ENCODE measurements at places on chromosomes 5 and 9. TPM values are rescaled to one million over a fixed set of nuclear protein-coding genes. Genes with fewer than 3 reads are reported as not detected.

- no peak for DNase-seq
These were observed 88.2 kb upstream of the BASP1 start for GRCh38 chr5:17129093-17129849.

- DNase-seq: no peak
These were observed 10.5 kb downstream of the PJA2 start for GRCh38 chr5:109399092-109399759.

GRCh38 chr5:79503794-79504495 lies 10.0 kb downstream of the HOMER1 start:
- no peak for DNase-seq

GRCh38 chr5:93582167-93582462 lies 907 bp upstream of the NR2F1 start:
- no peak for DNase-seq

DNA sequence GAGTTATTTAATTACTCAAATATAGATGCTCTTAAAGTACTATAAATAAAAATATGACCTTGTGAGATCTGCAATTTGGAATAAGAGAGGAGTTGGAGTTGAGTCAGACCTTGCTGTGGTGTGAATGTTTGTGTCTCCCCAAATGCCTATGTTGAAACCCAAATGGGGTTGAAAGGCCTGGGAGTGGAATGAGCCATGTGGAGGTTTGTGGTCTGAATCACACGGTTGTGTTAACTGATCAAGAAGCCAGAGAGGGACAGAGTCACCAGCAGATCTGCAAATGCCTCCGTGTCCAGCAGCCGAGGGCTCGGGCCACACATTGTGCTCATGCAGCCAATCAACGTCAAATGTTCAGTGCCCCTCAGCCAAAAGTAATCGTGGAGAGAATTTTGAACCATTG lies 404.4 kb downstream of the ICE1 start:
- DNase-seq: no peak

GRCh38 chr5:169563369-169563768 lies 20.2 kb upstream of the SPDL1 start:
- no peak for DNase-seq

The TSSK1B gene
- total RNA-seq: not detected

The GADD45G gene
- 5.8 TPM for total RNA-seq

The TERT gene
- total RNA-seq: not detected

Data from thoracic aorta (tissue), 2 donors.